SJSA1 (cell line): ENCODE measurements at places on chromosomes 6 and 20. TPM values are rescaled to one million over a fixed set of nuclear protein-coding genes. Genes with fewer than 3 reads are reported as not detected.

The TMEM244 gene
- not detected in 2 replicates for total RNA-seq

GRCh38 chr6:109714611-109715010 lies 23.5 kb downstream of the FIG4 start:
- no peak overlapping the region for H3K27ac ChIP-seq
- H3K27me3 ChIP-seq = no peaks in the 10 kb centered on the region
- no peak for DNase-seq
- no peaks in the 10 kb centered on the region for H3K4me1 ChIP-seq
- no peak overlapping the region for H3K4me3 ChIP-seq

DNA sequence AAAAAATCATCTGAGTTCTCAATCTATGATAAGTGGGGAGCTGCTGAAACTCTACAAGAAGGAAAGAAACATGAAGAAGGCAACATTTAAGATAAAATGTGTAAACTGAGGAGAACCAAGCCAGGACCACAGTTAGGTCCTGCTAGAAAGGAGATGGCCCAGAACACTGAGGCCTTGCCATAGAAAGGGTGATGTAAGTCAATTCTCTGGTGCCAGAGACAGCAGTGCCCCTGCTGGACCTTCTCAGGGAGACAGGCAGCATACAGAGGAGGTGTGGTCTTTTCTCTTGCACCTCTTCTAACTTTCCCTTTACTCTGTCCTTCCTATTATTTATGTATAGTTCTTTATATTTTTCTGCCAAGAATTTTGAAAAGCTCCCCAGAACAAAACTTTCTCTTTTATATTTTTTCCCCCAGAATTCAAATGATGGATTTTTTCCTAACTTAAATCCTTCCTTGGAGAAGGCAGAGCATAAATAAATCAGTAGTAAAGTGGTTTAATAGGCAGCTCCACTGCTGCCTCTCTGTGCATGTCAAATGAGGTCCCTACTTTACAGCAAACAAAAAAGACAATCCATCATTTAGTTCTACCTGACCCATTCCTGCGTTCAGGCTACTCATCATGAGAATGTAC lies 9.0 kb downstream of the UQCC2 start:
- peaks cover 50% of the 10 kb centered on the region for H3K36me3 ChIP-seq
- H3K27ac ChIP-seq = no peak overlapping the region
- H3K27me3 ChIP-seq = no peaks in the 10 kb centered on the region
- H3K4me3 ChIP-seq = no peak overlapping the region
- H3K4me1 ChIP-seq = peaks cover under 1% of the 10 kb centered on the region
- no peak for DNase-seq

GRCh38 chr20:8036771-8037170 lies 17.2 kb upstream of the TMX4 start:
- no peak overlapping the region for H3K27ac ChIP-seq
- no peaks in the 10 kb centered on the region; the same call in 1 of the 2 replicates for H3K27me3 ChIP-seq
- H3K4me1 ChIP-seq = no peaks in the 10 kb centered on the region

GRCh38 chr6:159769470-159769869 lies 7.6 kb downstream of the ACAT2 start:
- H3K4me1 ChIP-seq = peaks cover 15% of the 10 kb centered on the region
- H3K4me3 ChIP-seq = no peak overlapping the region
- H3K27me3 ChIP-seq = no peaks in the 10 kb centered on the region; the same call in 1 of the 2 replicates
- H3K36me3 ChIP-seq = peaks cover 94% of the 10 kb centered on the region
- no peak for DNase-seq

- no peak overlapping the region for H3K4me3 ChIP-seq
- no peak for DNase-seq
- no peaks in the 10 kb centered on the region for H3K4me1 ChIP-seq
- no peak overlapping the region for H3K27ac ChIP-seq
Measured at GRCh38 chr6:40249935-40250334, 315.7 kb upstream of the MOCS1 start.

The GGTLC1 gene
- not detected in 2 replicates for total RNA-seq

DNA sequence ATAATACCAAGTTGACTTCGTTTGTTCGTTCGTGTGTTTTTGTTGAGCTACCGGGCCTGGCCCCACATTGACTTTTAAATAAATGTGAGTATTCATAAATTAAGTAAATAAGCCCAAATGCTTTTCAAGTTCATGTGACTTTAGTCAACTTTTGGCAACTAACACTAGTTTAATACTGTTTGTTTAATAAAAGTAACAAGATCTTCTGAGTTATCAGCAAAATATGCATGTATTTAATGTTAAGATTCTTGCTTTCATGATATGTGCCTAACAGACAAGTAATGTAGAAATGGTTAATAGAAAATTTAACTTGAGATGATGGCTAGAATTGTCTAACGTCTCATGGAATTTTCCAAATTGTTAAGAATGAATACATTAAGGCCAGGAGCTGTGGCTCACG lies 38.7 kb upstream of the ECI2 start:
- H3K36me3 ChIP-seq = no peaks in the 10 kb centered on the region
- H3K4me1 ChIP-seq = no peaks in the 10 kb centered on the region
- no peak overlapping the region for H3K4me3 ChIP-seq
- H3K27me3 ChIP-seq = no peaks in the 10 kb centered on the region

DNA sequence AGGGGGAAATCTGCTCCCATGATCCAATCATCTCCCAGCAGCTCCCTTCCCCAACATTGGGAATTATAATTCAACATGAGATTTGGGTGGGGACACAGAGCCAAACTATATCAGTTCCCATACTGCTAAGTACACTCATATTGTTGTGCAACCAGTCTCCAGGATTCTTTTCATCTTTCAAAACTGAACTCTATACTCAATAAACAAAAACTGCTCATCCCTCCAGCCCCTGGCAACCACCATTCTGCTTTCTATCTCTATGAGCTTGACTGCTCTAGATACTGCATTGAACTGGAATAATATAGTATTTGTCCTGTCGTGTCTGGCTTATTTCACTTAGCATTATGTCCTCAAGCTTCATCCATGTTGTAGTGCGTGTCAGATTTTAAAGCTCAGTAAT lies 42.9 kb downstream of the STX11 start:
- DNase-seq = no peak
- H3K27me3 ChIP-seq = no peaks in the 10 kb centered on the region
- H3K36me3 ChIP-seq = no peaks in the 10 kb centered on the region

GRCh38 chr6:150894935-150895552 lies 29.5 kb downstream of the MTHFD1L start:
- H3K27ac ChIP-seq = no peak overlapping the region
- peaks cover 55% of the 10 kb centered on the region for H3K36me3 ChIP-seq
- H3K4me1 ChIP-seq = peaks cover 21% of the 10 kb centered on the region
- no peaks in the 10 kb centered on the region for H3K27me3 ChIP-seq

DNA sequence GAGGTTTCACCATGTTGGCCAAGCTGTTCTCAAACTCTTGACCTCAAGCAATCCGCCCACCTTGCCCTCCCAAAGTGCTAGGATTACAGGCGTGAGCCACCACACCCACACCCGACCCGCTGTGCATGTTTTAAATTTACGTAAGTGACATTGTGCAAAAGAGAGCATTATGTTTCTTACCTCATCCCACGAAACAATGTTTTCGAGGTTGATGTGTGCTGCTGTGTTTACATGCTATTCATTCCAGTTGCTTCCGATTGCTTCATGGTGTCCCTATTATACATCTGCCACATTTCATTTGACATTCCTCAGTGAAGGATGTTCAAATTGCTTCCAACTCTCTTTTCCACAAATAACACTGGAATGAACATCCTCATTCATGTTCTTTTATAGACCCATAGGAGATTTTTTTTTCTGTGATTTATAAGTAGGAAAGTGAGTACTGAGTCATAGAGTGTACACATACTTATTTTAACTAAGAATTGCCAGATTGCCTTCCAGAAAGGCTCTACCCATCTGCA lies 403.9 kb upstream of the JARID2 start:
- no peaks in the 10 kb centered on the region for H3K36me3 ChIP-seq
- H3K27me3 ChIP-seq = no peaks in the 10 kb centered on the region
- no peak for DNase-seq
- peak overlapping the region; percentile 23; the same call in 1 of the 2 replicates for H3K27ac ChIP-seq

DNA sequence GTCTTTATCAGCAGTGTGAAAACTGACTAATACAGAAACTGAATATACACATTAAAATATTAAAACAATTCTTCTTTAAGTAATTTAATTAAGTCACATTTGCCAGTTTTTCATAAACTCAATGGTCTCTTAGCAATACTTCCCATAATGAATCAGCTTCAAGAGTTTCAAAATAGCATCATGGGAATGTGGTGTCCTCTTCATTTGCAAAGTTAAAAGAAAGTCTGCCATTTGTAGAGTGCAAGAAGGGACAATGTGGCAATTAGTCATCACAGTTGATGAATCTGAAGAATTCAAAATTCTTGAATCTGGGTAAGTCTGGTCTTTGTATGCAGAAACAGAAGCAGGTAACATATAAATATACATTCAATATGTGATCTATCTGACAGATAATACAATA lies 38.7 kb downstream of the SYNE1 start:
- no peak overlapping the region for H3K4me3 ChIP-seq
- H3K4me1 ChIP-seq = no peaks in the 10 kb centered on the region
- no peak for DNase-seq

The GPR6 gene
- total RNA-seq = not detected in 2 replicates

GRCh38 chr6:143368426-143368825 lies 82.1 kb downstream of the ADAT2 start:
- H3K36me3 ChIP-seq = no peaks in the 10 kb centered on the region
- H3K27ac ChIP-seq = no peak overlapping the region
- no peaks in the 10 kb centered on the region for H3K4me1 ChIP-seq
- DNase-seq = no peak
- no peaks in the 10 kb centered on the region for H3K27me3 ChIP-seq

The PPIL4 gene
- total RNA-seq = 37.0 and 43.9 TPM in 2 replicates

- peaks cover 24% of the 10 kb centered on the region for H3K4me1 ChIP-seq
- no peak overlapping the region for H3K4me3 ChIP-seq
- no peaks in the 10 kb centered on the region for H3K27me3 ChIP-seq
- peak; percentile 87 for DNase-seq
- H3K27ac ChIP-seq = peak overlapping the region; percentile 97
- no peaks in the 10 kb centered on the region for H3K36me3 ChIP-seq
Measured at GRCh38 chr6:53734473-53735299, 60.1 kb upstream of the LRRC1 start.

The CCN6 gene
- total RNA-seq = not detected in 2 replicates

- DNase-seq = no peak
- H3K36me3 ChIP-seq = no peaks in the 10 kb centered on the region
- H3K4me3 ChIP-seq = no peak overlapping the region
- no peaks in the 10 kb centered on the region for H3K4me1 ChIP-seq
- H3K27ac ChIP-seq = no peak overlapping the region
Measured at GRCh38 chr20:44235702-44236101, 11.4 kb upstream of the GDAP1L1 start.

The NKAPL gene
- total RNA-seq = not detected in 2 replicates

DNA sequence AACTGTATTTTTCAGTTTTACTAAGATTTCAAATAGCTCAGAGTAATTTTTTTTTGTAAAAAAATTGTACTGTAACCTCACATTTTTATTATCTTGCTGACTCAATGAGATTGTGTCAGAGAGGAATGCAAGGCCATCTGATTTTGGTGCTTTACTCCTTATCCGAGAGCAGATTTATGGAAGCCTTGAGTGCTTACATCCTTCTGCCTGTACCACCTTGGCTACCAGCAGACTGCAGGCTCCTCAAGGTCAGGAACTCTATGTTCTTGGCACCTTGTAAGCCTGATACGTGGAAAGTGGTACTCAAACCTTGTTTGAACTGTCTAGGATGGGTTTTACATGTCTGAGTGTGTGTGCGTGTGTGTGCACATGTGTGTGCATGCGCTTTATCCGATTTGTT lies 80.1 kb upstream of the MLIP start:
- H3K27ac ChIP-seq = no peak overlapping the region
- H3K4me1 ChIP-seq = no peaks in the 10 kb centered on the region
- H3K4me3 ChIP-seq = no peak overlapping the region
- no peak for DNase-seq
- no peaks in the 10 kb centered on the region for H3K27me3 ChIP-seq

GRCh38 chr6:30443657-30444450 lies 45.5 kb upstream of the HLA-E start:
- H3K4me3 ChIP-seq = no peak overlapping the region
- H3K27ac ChIP-seq = no peak overlapping the region
- H3K27me3 ChIP-seq = peaks cover 83% of the 10 kb centered on the region
- no peaks in the 10 kb centered on the region for H3K36me3 ChIP-seq
